ENCODE measurements at places on chromosomes 6 and 20. TPM values are rescaled to one million over a fixed set of nuclear protein-coding genes. Genes with fewer than 3 reads are reported as not detected.

RTF2 gene
- 133 TPM for polyA plus RNA-seq

FARS2 gene
- polyA plus RNA-seq, result 23.0 TPM

TFAP2D gene
- polyA plus RNA-seq, result not detected

C20orf141 gene
- polyA plus RNA-seq, result not detected

TMEM74B gene
- 5.0 TPM for polyA plus RNA-seq

TDP2 gene
- 57.7 TPM for polyA plus RNA-seq

SPATS1 gene
- polyA plus RNA-seq, result not detected

ZSCAN12 gene
- 15.9 TPM for polyA plus RNA-seq

SCRT2 gene
- polyA plus RNA-seq, result 0.07 TPM

- no peak for DNase-seq
These were observed 8.2 kb downstream of the PRPH2 start for GRCh38 chr6:42714098-42714761.

DNA sequence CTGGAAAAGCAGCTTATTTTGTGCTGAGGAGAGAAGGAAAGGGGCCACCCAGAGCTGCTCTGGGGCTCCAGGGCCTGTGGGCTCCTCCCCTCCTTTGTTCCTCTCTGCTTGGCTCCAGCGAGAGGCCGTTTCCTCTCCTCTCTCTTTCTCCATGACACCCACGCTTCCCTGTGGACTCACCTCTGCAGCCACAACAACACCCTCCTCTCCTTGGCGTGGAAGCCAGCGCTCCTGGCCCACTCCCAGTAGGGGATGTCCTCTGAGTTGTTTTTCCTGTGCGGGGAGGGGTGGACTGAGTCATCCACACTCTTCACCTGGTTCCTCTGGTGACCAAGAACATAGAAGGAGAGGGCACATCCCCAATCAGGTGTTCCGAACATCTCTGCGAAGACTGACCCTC is 4.9 kb upstream of the CDSN start:
- DNase-seq, result no peak

DNA sequence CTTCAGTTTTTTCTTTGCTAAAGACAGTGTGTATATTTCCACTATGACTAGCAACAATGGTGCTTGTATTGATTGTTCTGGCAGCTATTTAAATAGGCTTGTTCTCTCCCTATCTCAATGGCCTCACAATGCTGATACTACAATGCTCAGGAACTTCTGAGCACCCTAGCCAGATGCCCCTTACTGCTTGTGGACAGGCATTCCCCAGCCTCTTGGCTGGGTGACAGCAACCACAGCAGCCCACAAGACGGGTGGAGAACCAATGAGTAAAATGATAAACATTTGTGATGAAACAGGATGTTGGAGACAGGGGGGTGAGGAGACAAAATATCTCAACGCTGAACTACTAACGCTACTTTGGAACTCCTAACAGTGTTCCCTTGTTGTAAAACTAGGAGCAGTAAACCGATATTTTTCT is 42.3 kb downstream of the HIVEP2 start:
- DNase-seq, result no peak

DNA sequence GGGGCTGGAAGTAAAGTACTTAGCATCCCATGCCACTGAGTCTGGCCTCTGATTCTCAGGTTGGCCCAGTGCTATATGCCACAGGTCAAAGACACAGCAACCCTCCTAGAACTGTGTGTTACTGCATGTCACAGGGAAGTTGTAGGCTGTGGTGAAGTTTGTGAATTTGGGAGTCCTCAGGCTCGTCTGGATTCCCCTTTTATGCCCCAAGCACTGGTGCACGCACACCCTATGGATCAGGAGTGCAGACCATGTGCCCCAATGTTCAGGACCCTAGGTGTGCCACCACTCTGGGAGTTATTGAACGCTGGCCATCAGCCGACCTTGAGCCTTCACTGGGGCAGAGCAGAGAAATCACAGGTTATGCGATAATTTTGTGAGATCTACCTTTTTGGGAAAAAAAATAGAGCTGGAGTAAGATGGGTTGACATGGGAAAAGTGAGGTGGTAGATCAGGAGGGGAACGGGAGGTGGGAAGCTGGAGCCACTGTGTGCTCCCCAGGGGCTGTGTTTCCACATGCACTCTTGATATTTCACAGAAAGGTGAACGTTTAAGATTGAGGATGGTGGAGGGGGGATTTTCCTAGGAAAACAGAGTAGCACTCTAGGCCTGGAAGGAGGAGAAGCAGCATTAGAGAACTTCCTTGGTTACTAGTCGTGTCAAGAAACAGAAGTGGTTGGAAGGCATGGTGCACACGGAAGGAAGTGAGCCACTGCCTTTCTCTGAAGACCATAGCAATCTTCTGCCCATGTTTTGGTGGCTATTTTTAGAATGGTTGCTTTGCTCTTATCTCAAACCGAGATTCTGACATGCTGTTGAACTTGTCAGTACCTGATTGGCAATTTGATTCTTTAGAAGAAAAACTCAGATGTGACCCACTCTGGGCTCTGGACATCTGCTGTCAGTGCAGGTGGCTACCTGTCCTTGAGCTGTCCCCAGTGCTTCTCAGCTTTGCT is 44.1 kb downstream of the DUSP22 start:
- DNase-seq, result no peak

GRCh38 chr20:44198872-44199271 is 11.7 kb downstream of the OSER1 start:
- no peak for DNase-seq

DNA sequence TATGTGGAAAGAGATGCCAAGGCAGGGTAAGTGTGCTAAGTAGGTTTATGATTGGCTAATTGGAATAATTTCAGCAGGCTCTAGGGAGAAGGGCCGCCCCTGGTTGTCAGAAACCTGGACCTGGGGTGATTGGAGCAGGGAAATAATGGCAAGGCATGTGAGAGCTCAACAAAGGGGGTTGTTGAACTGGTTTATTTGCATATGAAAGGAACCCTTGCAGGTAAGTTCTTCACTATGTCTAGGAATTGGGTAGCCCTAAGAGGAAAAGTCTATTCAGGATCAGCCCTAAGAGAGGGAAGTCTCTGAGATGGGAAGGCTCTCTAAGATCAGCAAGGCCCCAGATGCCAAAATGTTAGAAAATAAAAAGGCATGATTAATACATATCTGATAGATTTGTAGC is 175.4 kb upstream of the PRND start:
- no peak for DNase-seq

DNA sequence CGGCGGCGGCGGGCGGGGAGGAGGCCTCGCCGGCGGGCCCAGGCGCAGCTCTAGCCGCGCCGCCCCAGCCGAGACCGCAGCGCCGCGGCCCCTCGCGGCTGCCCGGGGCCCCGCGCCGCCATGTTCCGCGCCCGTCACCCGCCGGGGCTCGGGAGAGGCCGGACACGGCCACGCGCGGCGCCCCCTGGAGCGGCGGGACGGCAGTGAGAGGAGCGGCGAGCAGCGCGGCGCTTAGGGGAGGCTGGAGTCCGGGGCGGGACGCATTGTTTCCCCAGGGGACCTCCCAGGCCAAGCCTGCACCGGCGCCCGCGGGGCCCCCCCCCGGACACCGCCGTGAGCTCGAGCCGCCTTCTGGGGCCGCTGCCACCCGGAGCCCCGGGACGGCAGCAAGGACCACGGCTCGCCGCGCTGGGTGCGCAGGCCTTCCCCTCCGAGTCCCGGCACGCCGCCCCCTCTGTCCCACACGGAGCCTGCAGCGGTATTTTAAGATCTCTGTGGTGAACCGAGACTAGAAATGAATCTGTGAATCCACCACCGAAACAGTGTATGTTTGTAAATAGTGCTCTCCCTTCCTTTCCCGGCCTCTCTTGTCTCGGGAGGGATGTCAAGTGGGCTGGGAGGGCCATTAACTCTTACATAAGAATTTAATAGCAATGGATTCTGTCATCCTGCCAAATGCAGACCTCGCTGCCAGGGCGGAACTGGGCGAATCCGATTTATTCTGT is 424 bp upstream of the KIF13A start:
- DNase-seq, result no peak

DNA sequence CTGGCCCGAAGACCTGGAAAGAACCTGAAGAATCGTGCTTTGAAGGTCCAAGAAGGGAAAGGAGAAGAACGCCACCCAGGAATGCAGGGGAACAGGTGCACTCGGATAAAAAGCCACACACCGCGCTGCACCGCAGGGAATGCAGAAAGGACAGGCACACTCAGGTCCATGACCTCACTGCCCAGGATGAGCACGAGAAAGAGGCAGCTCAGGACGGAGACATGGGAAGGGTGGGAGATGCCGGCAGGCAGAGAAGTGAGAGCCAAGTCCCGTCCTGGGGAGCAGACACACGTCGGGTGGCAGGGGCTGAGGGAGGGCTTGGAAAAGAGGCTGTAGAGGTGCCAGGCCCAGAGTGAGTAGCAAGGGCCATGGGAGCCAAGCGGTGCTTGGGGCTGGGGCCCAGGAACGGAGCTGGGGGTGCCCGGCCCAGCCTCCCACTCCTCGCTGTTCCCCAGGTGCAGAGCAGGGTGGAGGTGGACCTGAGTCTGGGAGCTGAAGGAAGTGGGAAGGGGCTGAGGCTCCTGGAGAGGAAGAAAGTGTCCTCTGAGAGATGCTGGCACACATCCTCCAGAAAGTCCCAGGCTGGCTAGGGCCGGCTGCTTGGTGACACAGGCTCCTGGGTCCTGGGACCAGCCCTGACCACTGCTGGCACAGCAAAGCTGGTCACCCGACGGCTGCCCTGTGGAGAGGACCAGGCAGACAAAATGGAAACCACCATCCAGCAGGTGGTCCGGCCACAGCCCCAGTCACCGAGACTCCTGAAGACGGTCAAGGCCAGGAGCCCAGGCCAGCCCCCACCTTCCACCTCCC is 91.3 kb downstream of the PSMB1 start:
- no peak for DNase-seq

DNA sequence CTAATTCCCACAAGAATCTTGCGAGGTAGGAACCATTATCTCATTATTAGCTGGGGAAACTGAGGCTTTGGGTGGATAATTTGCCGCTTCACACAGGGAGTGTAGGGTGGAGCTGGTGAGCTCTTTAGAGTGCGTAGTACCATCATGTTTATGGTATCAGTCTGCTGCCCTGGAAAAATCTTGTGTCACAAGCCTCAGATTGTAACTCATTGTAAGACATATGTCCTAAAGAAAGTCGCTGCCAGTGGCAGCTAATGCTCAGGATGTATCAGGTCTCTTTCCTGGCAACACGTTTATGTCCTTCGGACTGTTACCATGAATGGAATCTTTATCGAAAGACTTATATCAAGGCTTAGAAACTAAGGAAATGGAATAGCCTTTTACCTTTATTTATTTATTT is 1.9 kb downstream of the ZFAND3 start:
- DNase-seq, result no peak

- DNase-seq, result no peak
These were observed 160.2 kb downstream of the MRPL14 start for GRCh38 chr6:43966853-43967718.

GRCh38 chr6:55664591-55665587 is 85.9 kb upstream of the HMGCLL1 start:
- DNase-seq, result no peak

GRCh38 chr6:31737315-31737990 is 1.1 kb upstream of the CLIC1 start:
- DNase-seq, result peak; percentile 70

- no peak for DNase-seq
These were observed 700.9 kb upstream of the SLC35B3 start for GRCh38 chr6:9136141-9136822.

DNA sequence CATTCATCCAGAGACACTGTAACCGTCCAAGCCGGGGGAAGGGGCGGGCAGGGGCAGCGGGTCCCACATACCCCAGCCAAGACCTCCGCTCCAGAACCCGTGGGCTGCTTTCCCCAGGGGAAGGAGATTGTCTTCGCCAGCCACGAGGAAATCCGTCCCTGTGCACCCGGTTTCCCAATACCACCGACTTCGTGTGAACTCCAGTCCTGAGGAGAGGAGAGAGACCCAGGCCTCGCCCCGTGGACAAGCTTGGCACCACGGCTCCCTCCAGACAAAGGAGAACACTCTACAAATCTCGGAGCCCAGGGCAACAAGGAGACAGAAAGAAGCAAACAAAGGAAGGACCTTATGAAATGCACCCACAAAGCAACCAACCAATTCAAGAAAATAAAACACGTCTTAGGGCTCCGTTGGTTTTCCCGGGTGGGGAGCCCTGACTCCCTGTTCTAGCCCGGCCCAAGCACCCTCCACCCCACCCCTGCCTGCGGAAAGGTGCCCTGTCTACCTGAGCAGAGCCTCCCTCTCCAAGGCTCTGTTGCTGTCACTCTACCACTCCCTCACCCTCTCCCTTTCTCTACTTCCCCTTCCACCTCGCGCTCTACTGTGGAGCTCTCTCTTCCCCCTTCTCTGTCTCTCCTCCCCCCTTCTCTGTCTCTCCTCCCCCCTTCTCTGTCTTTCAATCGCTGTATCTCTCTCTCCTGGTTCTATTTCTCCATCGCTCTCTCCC is 1382.8 kb upstream of the DEFB115 start:
- DNase-seq, result no peak

- DNase-seq, result no peak
These were observed 133.3 kb upstream of the SPTLC3 start for GRCh38 chr20:12875510-12875909.

DNA sequence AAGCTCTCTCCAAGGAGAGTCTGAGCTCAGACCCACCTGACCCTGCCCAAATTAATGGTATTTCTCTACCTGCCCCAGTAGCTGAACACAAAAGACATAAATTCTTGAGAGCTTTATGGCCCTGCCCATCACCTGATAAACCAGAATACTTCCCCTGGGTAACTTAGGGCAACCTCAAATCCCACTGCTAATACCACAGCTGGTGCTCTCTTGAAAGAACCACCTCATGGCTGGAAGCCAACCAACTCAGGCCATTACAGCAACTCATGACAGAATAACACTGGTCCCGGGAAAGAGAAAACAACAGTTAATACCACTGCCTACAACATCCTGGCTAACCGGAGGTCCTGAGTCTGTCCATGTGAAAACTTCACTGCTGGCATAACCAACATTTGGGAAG is 328.6 kb downstream of the NKAIN2 start:
- no peak for DNase-seq

GRCh38 chr6:149043476-149044130 is 273.9 kb upstream of the TAB2 start:
- DNase-seq, result no peak

- no peak for DNase-seq
These were observed 131.2 kb downstream of the PFDN4 start for GRCh38 chr20:54339093-54339492.

- no peak for DNase-seq
These were observed 1.7 kb downstream of the ZUP1 start for GRCh38 chr6:116666869-116667268.

- DNase-seq, result no peak
These were observed 16.3 kb upstream of the SERPINB9 start for GRCh38 chr6:2919401-2919800.

DNA sequence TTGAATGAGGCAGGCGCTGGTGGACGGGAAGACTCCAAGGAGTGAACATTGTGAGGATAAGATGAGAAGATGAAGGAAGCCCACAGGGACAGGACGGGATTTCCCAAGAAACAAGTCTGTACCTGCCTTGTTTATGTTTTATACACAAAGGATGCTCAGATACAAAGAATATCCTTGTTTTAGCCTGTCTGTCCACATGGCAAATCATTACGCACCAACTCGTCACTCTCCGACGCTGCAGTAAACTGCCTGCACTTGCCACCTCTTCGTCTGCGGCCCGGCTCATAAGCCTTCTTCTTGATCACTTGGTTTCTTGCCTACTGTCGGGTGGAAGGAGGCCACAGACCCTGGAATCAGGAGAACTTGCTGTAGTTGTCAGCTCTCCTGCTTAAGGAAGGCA is 85.4 kb downstream of the CD83 start:
- DNase-seq, result no peak

GRCh38 chr20:62752671-62753501 is 43.4 kb upstream of the MRGBP start:
- no peak for DNase-seq

Data from left renal cortex interstitium (tissue), 4 donors.